Omental fat pad (tissue), 4 donors: ENCODE measurements at places on chromosomes 2 and 18. TPM values are rescaled to one million over a fixed set of nuclear protein-coding genes. Genes with fewer than 3 reads are reported as not detected.

The ASAP2 gene
- 21.4 TPM for total RNA-seq

The RIF1 gene
- total RNA-seq: 34.9 TPM

The IL1RL1 gene
- total RNA-seq: 58.4 TPM

The DTNA gene
- 22.7 TPM for total RNA-seq

The NXPH2 gene
- not detected for total RNA-seq

The ASIC4 gene
- 0.19 TPM for total RNA-seq

The IAH1 gene
- 71.8 TPM for total RNA-seq

The SLC5A7 gene
- total RNA-seq: not detected

The BUB1 gene
- total RNA-seq: 0.37 TPM

The LAMA3 gene
- 42.5 TPM for total RNA-seq

The SERPINB11 gene
- total RNA-seq: not detected

The NPAS2 gene
- 29.8 TPM for total RNA-seq

The CHPF gene
- total RNA-seq: 57.5 TPM

The AMER3 gene
- not detected for total RNA-seq

The DAW1 gene
- total RNA-seq: 1.9 TPM

The TMEM131 gene
- total RNA-seq: 30.8 TPM

The SKA1 gene
- not detected for total RNA-seq

The SCTR gene
- not detected for total RNA-seq

The LCT gene
- not detected for total RNA-seq

The NOL4 gene
- total RNA-seq: not detected

The PAX8 gene
- total RNA-seq: 4.7 TPM

The MARCHF4 gene
- total RNA-seq: not detected

The ABCG5 gene
- not detected for total RNA-seq

The RAB17 gene
- total RNA-seq: 0.84 TPM

The LGALSL gene
- total RNA-seq: 8.0 TPM

The SCN2A gene
- total RNA-seq: 0.36 TPM
